Endothelial cell (in vitro differentiated cells): ENCODE measurements at places on chromosomes 11 and 22.

GRCh38 chr22:24497841-24498258 is 2.7 kb downstream of the UPB1 start:
- no peak for DNase-seq

DNA sequence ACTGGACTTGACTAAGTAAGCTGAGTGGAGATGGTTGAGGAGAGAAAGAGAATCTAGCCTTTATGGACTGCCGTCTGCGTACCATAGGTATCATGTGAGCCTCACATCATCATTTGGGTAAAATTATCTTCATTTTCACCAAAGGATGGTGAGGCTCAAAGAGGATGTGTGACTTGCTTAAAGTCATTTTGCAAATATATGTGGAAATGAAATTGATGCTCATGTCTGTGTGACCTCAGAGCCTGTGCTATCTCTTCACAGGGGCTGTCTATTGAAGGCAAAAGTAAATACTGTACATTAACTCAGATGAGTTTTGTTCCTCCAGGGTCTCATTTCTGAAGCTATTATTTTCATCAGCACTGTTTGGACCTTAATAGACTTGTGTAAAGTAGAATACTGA is 83.3 kb upstream of the ALKBH3 start:
- no peak for DNase-seq

DNA sequence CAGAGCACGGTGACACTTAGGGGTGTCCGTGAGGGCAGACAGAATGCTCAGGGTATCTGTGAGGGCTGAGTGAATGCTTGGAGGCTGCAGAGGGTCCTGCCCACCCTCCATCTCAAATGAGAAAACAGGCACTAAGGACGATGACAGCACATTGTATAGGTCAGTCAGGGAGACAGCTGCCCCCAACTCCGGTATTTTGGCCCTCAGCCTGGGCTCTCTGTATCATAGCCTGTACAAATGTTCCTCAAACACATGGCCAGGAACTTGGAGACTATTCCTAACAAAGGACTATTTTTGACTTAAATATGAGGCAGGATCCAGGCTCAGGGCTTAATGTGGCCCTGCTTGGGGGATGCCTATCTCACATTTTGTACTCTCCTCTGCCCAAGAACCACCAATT is 145.4 kb downstream of the OPCML start:
- no peak for DNase-seq

DNA sequence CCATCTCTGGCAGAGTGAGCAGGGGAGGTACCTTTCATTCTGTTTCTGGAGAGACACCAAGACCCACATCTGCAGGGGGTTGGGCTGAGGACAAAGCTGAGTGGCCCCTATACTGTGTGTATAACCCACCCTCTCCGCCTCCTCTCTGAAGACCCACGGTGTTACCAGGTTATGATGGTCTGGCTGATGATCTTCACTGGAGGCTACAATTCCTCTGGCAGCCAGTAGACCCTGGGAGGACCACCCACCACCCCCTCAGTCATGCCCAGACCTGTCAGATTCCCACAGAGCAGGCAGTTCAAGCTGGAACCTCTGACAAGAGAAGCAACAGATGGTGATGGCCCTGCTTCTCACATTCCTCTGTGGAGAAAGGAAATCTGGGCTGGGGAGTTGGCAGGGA is 11.4 kb upstream of the KCNJ1 start:
- DNase-seq: no peak

- DNase-seq: no peak
Measured at GRCh38 chr22:20002636-20003035, 14.0 kb downstream of the ARVCF start.

- DNase-seq: no peak
Measured at GRCh38 chr11:44936951-44937543, 13.6 kb downstream of the TP53I11 start.

GRCh38 chr11:3123305-3123704 is 41.8 kb downstream of the OSBPL5 start:
- no peak for DNase-seq
